Bronchial epithelial cell (primary cell): ENCODE measurements at places on chromosomes 12 and 14. TPM values are rescaled to one million over a fixed set of nuclear protein-coding genes. Genes with fewer than 3 reads are reported as not detected.

The GLT8D2 gene
- 1.0 and 1.3 TPM in 2 replicates for total RNA-seq

The DAO gene
- total RNA-seq = not detected in 2 replicates

The RPGRIP1 gene
- not detected in 2 replicates for total RNA-seq

The SERPINA1 gene
- total RNA-seq = 0.26 and 0.51 TPM in 2 replicates

The RIPK3 gene
- total RNA-seq = 2.4 and 4.7 TPM in 2 replicates

The TEX52 gene
- total RNA-seq = not detected in 2 replicates

The TTC6 gene
- total RNA-seq = 0.53 and 1.2 TPM in 2 replicates

The CATSPERB gene
- total RNA-seq = 2.1 and 3.7 TPM in 2 replicates

The ASPG gene
- total RNA-seq = 0.53 and 6.9 TPM in 2 replicates

The DPY19L2 gene
- under 0.01 and 0.13 TPM in 2 replicates for total RNA-seq

The ARHGAP9 gene
- not detected in 2 replicates for total RNA-seq

The IRF2BPL gene
- total RNA-seq = 12.0 and 12.1 TPM in 2 replicates

The SMIM41 gene
- total RNA-seq = 0.13 and 0.26 TPM in 2 replicates

The RNF34 gene
- 49.5 and 144 TPM in 2 replicates for total RNA-seq

GRCh38 chr12:83018088-83018487, 331.4 kb downstream of the TMTC2 start:
- DNase-seq = no peak

- DNase-seq = no peak
Observed at GRCh38 chr14:95157048-95157326, 342 bp downstream of the DICER1 start.

DNA sequence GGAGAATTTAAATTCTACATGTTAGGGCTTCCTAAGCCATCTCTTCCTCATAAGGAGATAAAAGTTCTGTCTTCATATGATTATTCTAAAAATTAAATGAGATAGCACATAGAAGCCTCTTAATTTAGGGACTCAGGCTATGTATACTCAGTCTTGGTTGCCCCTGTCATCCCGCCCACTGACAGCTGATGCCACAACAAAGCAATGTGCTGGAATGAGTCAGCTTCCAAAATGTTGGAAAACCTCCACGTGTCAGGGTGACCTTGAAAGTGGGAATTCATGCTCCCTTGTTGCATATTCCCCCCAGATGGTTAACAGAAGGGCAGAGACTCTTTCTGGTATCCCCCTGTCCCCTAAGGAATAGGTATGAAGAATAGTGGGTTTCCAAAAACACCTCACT, 238.0 kb upstream of the DDHD1 start:
- DNase-seq = peak; percentile 40

- peak; percentile 93 for DNase-seq
Observed at GRCh38 chr12:9721394-9722092, 11.4 kb downstream of the CLECL1 start.

DNA sequence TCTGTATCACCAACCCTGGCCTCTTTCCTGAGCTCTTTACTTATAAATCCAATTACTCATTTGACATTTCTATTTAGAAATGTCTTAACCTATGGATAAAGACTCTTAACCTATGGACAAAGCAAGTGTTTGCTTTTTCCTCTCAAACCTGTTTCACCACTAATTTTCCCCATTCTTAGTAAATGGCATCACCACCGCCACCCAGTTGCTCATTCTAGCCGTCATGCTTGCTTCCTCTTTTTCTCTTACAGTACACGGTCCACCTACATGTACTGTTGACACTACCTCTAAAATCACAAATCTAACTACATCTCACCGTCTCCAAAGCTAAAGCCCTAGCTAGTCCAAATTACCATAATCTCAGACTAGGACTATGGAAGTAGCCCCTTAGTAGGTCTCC, 60.0 kb downstream of the CAPS2 start:
- DNase-seq = peak; percentile 83

GRCh38 chr14:71586131-71586897, 345.9 kb upstream of the RGS6 start:
- DNase-seq = no peak

DNA sequence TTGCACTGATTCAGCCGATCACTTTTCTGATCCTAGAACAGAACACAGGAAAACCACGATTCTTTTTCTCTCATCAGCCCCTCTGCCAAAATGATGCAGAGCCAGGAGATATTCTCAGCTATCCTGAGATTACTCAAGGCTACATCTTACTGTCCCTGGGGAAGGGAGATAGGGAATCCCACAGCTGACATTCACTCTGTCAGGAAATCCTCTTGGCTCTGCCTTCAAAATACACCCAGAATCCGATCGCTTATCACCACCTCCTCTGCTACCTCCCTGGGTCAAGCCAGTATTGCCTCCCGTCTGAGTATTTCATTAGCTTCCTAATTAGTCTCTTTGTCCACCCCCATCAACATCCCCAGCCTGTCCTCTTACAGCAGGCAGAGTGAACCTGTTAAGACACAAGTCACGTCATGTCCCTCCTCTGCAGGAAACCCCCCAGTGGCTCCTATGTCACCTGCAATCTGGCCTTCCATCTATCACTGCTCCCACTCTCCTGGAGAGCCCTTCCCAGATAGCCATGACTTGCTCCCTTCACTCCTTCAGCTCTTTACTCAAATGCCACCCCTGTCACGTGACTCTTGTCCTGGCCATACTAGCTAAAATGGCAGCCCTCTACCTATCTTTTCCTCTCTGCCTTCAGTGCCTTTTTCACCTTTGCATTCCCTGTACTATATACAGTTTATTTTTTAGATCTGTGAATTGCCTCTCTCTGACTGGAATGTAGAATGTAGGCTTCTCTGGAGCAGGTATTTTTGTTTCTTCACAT, 70.3 kb downstream of the GALNT4 start:
- no peak for DNase-seq

- no peak for DNase-seq
Observed at GRCh38 chr12:37720846-37721245, 595.7 kb upstream of the ALG10B start.

- DNase-seq = peak; percentile 84
Observed at GRCh38 chr12:82874945-82875344, 188.2 kb downstream of the TMTC2 start.

GRCh38 chr14:51327376-51327775, 87.3 kb downstream of the TMX1 start:
- peak; percentile 33 for DNase-seq

DNA sequence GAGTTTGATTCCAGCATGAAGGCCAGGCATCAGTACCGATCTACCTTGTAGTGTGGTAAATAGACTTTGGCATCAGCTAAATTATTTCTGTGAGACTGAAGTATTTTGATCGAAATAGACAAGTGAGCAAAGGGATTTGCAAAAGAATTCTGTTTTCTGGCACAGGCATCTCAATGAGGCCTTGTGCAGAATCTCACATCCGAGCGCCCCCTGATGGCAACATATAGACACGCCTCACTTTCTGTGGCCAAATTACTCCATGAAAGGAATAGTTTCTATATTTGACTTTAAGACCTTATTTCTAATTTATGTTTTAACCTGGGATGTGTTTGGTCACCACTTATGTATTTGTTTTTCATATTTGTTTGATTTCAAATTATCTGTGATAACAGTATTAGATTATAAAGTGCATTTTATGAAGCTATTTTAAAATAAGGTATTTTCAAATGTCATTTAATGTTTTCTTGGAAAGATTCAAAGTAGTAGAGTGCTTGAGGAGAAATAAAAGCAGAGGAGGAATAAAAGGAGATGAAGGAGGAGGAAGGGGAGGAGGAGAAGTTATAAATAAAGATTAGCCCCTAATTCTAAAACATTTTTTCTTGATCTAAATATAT, 731.9 kb downstream of the NRXN3 start:
- DNase-seq = peak; percentile 26

DNA sequence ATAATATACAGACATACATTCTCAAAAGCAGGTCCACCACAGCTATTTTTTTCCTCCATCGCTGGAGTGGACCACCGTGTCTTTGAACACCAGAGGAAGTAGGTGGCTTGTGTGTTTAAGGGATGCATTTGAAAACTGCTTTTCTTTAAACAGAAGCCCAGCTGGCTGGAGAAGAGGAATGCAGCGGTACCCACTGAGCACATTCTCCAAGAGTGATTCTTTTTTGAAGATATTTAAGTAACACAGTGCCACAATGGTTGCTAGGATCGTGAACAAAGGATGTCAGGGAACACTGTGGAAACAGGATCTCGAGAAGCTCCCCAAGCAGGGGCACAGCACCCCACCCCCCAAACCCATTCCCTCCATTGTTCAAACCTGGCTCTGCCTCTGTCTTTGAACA, 286.6 kb upstream of the PWP1 start:
- DNase-seq = no peak

GRCh38 chr14:21350539-21350938, 33.3 kb downstream of the SUPT16H start:
- DNase-seq = no peak

- no peak for DNase-seq
Observed at GRCh38 chr12:66636771-66637170, 42.1 kb downstream of the GRIP1 start.

DNA sequence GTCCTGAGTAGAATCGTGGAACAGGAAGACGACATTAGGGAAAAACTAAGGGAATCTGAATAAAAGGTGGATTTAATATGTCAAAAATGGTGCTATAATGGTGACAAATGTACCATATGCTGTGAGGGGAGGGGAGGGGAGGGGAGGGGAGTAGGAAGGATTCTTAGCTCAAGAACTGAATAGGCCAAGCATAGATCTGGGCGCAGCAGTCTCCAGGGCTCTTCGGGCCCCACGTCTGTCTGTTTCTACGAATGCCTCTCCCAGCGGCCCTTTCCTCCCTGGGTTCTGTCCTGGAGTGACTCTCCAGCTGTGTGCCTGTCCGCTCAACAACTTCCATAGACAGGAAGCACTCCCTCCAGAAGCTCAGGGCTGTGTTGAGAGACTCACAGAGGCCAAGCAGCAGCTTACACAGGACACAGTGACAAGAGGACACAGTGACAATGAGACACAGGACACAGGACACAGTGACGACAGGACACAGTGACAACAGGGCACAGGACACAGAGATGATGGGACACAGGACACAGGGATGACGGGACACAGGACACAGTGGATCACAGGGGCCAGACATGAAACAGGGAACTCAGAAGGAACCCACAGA, 42.4 kb upstream of the PPP2R5C start:
- DNase-seq = no peak

GRCh38 chr12:117968151-117968789, 520 bp downstream of the KSR2 start:
- DNase-seq = no peak

DNA sequence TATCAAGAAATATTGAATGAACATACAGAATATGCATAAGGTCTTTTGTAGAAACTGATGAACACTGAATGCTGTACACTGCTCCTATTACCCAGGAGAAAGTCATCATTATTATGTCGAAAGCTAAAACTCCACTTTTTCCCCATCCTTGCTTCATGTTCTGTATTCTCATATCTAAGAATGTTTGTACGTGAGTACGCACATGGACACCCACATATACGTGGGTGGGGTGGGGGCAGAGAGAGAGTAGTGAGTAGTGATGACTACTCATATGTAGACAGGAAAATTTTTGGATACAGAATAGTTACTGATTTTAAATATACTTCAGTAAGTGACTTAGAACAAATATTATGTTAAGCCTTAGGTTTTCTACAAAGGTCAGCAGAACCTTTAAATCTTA, 75.1 kb downstream of the FERMT2 start:
- DNase-seq = no peak

- no peak for DNase-seq
Observed at GRCh38 chr12:13375583-13376345, 179.2 kb downstream of the EMP1 start.

DNA sequence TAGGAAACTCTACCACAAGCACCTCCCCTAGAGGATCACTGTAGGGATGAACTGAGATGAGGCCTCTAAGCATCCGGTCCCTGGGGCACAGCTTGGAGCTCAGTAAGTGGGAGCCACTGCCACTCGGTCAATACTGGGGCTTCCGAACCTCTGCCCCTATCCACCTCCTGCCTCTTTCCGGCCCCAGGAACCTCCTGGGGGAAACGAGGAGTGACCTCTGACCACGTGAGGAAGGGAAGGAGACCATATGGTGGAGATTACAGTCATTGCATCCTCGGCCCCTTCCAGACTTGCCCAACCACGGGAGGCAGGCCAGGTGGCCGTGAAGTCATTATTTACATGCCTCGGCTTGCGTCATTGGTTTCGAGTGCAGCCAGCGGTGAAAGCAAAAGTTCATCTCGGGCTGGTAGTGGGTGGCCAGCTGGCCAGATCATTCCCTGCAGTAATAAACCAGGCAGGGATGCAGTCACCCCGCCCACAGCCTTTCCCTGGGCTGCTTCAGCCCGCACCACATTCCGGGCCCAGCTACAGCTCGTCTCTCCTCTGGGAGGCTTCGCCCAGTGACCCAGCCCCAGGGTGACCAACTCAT, 65.4 kb downstream of the C14orf132 start:
- peak; percentile 86 for DNase-seq

DNA sequence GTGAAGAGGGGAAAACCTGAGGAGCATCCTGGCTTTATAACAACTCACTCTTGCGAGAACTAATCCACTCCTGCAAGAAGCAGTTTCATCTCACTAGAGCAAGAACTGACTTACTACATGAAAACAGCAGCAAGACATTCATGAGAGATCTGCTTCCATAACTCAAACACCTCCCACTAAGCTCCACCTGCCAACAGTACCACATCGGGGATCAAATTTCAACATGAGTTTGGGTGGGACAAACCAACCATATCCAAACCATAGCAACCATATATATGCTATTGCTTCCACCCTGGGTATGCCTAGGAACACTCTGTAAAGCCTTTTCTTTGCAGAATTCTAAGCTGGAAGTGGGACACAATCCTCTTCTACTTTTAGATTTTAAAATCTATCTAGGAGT, 13.9 kb upstream of the AVPR1A start:
- DNase-seq = no peak

- DNase-seq = no peak
Observed at GRCh38 chr12:9405886-9406563, 197.8 kb upstream of the PZP start.

GRCh38 chr12:18990856-18991255, 138.7 kb upstream of the PLEKHA5 start:
- DNase-seq = no peak

DNA sequence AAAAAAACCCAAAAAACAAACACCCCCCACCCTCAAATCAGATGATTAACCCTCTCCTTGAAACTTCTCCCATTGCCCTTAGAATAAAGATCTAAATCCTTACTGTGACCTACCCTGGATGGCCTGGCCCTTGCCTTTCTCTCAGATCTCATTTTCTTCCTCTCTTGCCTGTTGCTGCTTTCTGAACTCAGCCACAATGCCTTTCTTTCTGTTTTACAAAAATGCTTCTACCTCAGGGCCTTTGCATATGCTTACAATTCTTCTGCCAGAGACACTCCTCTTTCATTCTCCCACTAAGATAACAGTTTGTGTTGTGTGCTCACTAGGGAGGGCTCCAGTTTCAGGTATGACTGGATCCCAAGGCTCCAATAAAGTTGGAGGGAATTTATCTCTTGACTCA, 108.3 kb downstream of the PTPN11 start:
- no peak for DNase-seq

- no peak for DNase-seq
Observed at GRCh38 chr12:26513363-26514043, 318.1 kb downstream of the SSPN start.

GRCh38 chr12:65840793-65841670, 16.7 kb downstream of the HMGA2 start:
- no peak for DNase-seq

- no peak for DNase-seq
Observed at GRCh38 chr12:57261428-57261865, 10.5 kb upstream of the STAC3 start.
